Left cardiac atrium (tissue), 4 donors: ENCODE measurements at places on chromosomes 2 and 18. TPM values are rescaled to one million over a fixed set of nuclear protein-coding genes. Genes with fewer than 3 reads are reported as not detected.

Gene ERLEC1
- total RNA-seq = 34.5 TPM

Gene CNDP1
- not detected for total RNA-seq

Gene CAVIN2
- 106 TPM for total RNA-seq

Gene PELI1
- total RNA-seq = 14.8 TPM

Gene TRIM54
- total RNA-seq = 92.1 TPM

Gene OSBPL6
- 12.2 TPM for total RNA-seq

GRCh38 chr2:145076085-145076484 lies 556.2 kb upstream of the ZEB2 start:
- no peak for DNase-seq

DNA sequence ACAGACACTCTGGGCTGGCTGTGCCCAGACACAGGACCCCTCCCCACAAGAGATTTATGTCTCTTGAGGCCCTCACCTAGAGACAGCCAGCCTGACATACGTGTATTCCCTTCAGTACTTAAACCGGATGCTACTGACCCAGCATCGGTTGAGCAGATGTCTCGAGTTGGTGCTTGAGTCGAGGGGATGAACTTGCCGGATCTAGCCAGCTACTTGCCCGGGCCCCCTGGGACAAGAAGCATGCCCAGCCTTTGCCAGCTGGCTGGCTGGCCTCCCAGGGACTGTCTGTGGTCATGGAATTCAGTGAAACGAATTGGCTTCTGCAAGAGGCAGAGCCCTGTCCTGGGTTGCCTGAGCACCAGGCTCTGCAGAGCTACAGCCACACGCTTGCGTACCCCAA lies 36.0 kb downstream of the DNMT3A start:
- no peak for DNase-seq

DNA sequence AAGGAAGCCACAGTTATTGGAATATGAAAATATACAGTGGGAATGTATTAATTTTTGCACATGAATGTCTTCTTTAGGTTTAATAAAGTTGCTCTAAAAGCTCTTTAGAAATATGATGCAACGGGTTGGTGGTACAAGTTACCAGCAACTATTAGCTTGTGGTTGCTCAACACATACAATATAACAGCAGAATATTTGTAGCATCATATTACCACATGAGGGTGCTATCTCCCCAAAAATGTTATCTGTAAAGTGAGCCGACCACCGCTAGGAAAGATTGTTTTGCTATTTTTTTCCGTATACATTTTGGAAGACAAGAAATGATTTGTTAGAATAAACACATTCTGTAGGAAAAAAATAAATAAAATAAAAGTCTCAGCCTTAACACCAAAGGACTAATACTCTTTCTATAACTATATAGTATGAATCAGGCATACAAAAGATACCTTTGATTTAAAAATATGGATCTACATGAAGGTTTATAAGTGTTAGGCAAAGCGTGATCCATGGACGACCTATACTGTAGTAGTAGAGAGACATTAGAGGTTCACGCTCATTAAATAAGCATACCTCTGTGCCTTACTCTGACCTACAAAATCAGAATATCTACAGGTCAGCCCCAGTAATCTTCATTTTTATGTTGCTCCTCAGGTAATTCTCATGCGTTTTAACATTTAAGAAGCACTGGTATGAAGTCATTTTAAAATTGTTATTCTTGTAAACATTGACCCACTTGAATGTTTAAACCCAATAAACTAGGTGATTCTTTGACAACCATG lies 1110.6 kb upstream of the ACVR2A start:
- no peak for DNase-seq

GRCh38 chr2:26630669-26631360 lies 10.4 kb downstream of the CIB4 start:
- no peak for DNase-seq

- no peak for DNase-seq
These were observed 70.3 kb upstream of the COL5A2 start for GRCh38 chr2:189249901-189250300.

- no peak for DNase-seq
These were observed 41.9 kb upstream of the LIMS1 start for GRCh38 chr2:108492364-108492763.

DNA sequence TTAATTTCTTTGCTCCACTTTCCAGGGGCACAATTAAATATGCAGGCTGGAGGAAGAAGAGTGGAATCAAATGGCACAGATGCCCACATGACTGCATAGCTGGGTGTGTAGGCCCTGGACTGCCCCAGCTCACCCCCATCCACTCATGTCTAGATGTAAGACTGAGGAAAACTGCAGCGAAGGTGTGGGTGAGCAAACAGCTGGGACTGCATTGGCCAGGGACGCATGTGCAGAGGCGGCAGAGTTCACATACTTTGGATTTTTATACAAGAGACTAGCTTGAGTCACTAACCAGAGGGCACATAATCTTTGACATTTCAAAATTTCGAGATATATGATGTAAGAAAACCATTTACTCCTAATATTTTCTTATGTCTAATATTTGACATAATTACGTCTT lies 60.1 kb downstream of the SPIRE1 start:
- peak; percentile 38 for DNase-seq

DNA sequence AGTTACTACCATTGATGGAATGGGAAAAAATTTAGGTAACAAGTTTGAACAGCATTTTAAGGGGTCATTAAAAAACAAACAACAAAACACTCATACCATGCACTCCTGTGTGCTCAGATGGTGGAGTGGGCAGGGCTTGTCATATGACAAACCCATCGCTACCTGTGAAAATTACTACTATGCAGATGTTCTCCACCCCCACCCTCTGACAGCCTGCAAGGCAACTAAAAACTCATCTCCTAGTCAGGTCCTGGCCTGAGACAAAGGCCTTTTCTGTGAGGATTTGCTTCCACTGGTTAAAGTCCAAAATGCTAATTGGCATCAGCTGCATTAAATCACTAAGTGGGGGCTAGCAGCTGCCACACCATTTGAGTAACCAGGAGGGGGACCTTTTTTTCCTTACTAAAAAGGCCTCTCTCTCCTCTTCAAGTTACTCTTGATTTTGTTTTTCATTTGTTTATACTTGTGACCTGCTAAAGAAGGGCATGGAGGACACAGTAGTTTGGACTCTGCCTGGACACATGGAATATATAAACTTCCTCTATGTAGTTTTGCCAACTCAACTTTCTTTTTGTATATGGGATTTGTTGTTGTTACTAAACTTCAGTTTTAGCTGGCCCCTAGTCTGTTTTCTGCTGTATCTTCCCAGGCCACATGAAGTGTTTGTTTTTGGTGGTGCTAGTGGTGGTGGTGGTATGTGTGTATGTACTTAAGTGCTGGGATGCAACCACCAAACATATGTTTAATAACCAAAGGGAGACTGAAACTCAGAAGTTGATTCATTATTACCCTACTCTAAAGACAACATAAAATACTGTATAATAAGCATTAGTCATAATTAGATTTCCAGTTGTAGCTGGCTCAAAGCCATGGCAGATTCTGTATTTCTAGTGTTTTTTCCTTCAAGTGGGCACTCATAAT lies 121.3 kb downstream of the MAP4K4 start:
- DNase-seq = no peak

DNA sequence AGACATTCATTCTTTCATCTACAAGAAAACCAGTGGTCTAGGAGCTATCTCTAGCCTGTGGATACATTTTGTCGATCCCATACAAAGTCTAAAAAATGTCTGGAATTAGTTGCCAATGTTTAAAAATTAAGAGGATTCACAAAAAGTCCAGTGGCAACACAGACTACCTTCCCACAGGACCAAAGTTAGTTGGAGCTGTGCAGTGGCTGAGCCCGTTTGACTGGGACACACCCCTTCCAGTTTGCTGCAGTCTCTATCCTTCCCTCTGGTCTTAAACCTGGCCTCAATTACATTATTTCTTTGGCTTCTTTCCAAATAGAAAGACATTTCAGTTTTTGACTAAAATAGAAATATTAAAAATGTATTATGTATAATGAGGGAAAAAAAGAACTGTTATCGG lies 18.6 kb downstream of the SLC16A14 start:
- no peak for DNase-seq

GRCh38 chr2:155190342-155190741 lies 491.8 kb downstream of the KCNJ3 start:
- DNase-seq = no peak

GRCh38 chr2:74555610-74556103 lies 1.1 kb downstream of the DOK1 start:
- no peak for DNase-seq
